ENCODE measurements at places on chromosomes 4 and X.
A peak's percentile ranks its signal among the peaks of the same experiment; 100 is the strongest.

DNA sequence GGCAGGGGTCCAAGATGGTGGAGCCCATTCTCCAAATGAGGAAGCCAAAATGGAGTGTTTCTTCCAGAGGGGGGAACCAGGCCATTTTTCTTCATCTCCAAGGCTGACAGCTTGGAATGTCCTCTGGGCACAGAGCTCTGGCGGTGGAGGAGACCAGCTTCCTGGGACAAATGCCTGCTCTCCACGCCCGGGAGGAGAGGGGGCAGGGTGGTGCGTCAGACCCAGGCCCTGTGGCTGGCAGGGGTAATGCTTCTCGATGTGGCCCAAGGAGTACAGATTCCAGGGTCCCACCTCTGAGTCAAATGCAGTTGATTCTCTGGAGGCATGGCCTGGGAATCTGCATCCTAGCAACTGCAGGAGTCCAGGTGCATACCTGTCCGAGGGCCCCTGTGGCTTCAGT is 44.6 kb upstream of the ADRA2C start:
- no peak for DNase-seq

DNA sequence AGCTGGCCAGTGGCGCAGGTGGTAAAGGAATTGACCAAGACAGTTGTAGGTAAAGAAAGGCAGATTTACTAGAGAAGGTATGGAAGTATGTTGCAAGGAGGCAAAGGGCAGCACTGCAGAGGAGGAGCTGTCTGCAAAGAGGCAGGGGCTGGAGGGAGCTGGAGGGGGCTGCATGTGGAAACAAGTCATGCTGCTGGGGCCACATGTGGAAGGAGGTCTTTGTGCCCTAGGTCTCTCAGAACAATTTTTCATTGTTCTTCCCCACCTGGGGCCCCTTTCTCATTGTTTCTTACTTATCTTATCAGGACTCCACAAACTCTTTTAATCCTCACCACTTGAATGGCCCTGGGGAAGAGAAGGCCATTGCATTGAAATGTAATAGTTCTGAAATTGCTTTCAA is 144.8 kb upstream of the PLAC1 start:
- no peak for DNase-seq

GRCh38 chrX:141279476-141279875 is 37.2 kb upstream of the SPANXC start:
- no peak for DNase-seq

DNA sequence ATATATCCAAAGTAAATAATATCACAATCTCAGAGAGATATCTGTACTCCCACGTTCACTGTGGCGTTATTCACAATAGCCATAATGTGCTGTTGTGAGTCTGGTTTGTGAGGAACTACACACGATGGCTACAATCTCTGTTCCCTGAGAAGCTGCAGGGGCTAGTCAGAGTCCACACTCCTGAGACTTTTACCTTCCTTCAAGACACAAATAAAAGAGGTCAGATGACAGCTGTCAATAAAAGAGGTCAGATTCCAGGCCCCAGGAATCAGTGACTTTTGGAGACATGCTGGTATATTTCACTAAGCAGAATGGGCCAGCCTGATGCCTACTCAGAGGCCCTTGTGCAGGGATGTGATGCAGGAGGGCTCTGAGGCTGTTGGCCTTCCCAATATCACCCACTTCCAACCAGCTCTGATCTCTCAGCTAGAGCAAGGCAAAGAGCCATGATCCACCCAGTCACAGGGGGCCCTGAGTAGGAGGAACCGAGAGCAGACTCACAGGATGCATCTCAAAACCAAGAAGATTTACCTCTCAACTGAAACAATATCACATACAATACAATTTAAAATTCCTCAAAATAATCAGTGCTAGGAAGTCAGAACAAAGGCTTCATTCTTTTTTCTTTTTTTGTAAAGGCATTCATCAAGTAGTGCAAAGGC is 13.8 kb downstream of the FRYL start:
- no peak for DNase-seq

DNA sequence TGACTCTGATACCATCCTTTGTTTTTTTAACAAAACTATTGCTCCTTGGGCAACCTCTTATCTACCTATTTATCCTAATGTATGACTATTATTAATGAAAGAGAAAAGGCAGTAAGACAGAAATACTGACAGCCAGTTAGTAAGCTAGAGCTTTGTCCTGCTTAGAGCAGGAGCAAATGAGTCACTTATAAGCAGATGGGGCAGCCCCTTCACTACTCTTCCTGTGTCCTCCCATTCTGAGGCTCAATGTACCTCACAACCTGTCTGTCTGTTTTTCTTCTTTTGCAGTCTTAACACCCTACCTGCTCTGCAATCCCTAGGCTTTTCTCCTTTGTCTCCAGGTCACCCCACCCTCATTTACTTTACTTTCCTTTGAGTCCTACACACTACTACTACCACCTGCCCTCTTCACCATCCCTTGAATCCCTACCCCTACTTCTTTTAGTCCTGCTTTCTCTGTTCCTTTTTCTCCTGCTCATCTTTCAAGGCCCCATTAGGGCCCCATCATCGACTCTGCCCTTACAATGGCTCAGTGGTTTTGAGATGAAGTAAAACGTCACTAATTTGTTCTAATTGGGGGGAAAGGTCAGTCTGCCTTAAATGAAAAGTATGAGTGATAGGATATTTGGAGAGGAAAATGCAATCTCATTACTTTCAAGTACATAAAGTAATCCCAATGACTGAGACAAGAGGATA is 294.3 kb downstream of the GUCY2F start:
- no peak for DNase-seq

- DNase-seq: no peak
These were observed 21.2 kb downstream of the KLF3 start for GRCh38 chr4:38684951-38685844.

DNA sequence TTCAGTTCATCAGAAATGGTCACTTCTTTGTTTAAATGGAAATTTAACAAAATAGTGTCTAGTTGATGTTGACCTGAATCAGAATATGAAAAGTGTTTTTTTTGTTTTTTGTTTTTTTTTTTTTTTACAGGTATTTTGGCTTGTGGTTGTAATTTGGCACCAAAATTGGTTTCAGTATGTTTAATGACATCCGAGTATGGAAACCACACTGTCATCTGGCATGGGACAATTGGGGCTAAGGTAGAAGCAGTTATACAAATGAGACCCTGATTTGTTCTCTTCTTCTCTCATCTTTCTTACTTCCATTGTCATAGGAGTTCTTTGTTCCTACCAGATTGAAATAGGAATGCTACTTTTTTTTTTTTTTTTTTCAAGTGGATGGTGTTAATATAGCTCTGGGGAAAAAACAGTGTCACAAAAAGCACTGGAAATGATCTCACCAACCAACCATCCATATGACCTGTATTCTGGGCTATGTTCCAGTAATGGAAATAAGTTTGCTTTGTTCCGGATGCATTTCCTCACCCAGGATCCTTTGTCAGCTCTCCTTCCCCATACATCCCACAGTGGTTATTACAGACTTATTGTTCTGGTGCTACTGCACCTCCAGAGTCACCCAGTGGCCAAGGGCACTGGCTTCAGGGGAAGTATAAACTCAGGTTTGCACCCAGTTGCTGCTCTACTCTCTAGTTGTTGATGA is 95.8 kb downstream of the ATXN3L start:
- DNase-seq: peak; percentile 65

DNA sequence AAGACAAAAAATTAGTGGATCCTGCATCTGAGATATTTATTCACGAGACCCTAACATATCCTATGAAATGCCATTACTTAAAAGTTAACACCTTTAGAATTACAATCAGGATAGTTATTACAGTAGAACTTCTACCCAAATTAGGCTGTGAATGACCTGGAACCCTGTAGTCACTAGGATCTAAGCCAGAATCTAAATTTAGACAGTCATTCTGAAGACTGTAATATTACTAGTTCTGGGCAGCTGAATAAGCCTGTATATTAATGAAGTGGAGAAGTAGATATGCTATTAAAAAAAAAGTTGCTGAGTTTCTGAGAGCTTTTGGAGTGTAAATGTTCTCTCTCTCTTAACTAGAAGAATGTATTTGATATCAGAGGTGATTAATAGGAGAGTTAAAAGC is 67.0 kb downstream of the FAM13A start:
- DNase-seq: no peak

GRCh38 chr4:4812145-4812794 is 47.2 kb upstream of the MSX1 start:
- no peak for DNase-seq

GRCh38 chrX:87736576-87736975 is 219.0 kb downstream of the KLHL4 start:
- DNase-seq: no peak

- no peak for DNase-seq
These were observed 34.5 kb upstream of the PLA2G12A start for GRCh38 chr4:109764376-109764775.

DNA sequence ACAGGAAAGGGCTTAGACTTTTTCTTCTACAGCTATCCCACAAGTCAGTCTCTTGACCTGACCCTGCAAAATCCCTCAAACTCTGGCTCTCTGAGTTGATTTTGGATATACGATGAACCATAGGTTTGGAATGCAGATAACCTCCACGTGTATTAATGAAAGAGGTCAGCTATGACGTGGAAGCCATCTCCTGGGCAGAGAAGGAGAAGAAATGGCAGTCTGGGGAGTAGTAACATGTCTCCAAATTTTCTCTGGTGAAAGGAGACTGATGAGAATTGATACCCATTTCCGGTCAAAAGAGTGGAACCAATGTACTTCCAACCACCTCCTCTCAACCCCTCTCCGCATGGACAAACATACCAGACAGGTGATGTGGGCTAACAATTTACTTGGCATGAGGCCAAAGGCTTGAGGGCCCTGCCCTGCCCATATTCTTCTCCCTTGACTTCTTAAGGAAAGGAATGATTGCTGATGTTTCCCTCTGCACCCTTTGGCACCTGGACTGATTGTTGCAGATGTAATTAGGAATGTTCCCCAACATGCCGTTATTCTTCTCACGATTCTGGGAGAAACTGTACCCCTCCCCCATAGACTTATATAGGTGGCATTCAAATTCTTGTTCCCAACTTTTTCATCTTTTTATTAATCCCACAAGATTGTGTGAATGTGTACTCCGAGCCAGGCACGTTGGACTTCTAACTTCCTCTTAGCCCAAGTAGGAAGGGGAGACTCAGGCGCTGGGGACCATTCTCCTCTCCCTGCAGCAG is 580 bp upstream of the PLS3 start:
- DNase-seq: no peak

GRCh38 chrX:74280759-74281158 is 23.2 kb upstream of the ZCCHC13 start:
- DNase-seq: no peak

DNA sequence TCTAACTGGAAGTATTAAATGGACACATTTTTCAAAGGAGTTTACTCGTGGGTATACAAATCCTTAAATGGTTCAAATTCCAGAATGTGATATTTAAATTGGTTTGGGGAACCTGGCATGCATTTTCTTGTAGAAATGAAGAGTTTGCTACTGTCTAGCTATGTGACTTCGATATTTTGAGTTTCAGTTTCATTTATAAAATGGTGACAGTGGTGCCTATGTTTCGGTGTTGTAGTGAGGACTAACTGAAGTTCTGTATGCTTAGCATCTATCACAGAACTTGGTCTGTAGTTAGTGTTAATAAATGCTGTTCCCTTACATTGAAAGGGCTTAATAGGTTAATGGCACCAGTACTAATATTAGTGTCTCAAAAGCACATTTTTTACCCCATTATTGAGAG is 29.4 kb downstream of the TRPC5 start:
- no peak for DNase-seq

DNA sequence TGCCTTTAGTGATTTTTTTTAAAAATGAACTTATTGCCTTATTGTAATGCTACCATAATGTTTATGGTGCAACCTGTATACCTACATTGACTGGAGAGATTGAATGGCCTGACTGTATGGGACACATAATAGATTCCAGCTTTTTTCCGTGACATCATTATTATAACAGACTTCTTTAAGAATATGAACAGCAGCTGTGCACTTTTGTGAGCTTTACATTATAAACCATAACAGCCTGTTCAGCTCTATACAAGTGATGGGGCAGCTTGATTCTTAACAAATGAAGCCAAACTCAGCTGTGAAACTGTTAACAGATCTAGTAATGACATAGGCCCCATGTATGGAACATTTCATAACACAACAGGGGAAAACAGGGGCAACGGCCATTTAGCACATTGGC is 187.0 kb downstream of the BMPR1B start:
- no peak for DNase-seq

All from NCI-H2107 (cell line).